ENCODE measurements at places on chromosomes 2 and 18.

- no peak for DNase-seq
Observed at GRCh38 chr2:200757399-200757798, 54.3 kb upstream of the BZW1 start.

DNA sequence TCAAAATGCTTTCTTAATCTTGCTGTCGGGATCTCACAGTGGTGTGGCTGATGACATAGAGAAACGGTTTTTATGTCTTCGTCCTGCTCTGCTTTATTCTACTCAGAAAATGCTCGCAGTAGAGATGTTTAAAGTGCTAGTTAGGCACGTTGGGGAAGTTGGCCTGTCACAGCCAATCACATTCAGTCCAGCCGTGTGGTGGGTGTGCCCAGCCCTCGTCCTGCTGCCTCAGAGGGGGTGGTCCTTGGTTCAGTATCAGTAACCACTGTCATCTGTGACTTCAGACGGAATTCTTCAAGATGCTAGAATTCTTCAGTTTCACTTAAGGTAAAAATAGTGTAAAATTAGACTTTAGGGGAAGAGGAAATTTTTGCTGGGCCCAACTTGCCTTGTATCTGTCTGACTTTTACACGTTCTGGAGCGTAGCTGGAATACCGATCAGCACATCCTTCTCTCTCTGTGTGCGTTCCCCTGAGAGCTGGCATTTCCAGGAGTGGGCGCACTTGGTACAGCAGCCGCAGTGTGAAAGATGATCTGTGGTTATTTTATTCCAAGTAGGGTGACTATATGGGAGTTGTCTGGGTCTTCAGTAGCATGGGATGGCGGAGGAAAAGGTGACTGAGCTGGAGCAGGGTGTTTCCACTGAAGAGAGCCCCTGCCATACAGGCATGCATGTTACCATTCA lies 18.5 kb downstream of the TRAF3IP1 start:
- no peak for DNase-seq

DNA sequence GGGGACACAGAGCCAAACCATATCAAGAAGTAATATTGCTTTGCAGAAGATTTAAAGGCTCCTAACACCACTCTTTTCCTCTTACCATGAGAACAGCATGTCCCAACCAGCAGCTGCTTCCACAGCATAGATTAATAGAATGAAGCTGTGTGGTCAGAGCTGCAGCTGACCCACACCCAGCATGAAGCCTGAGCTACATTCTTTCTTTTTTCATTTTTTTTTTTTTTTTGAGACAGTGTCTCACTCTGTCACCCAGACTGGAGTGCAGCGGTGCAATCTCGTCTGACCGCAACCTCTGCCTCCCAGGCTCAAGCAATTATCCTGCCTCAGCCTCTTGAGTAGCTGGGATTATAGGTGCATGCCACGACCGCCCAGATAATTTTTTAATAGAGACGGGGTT lies 289.8 kb downstream of the RAD51AP2 start:
- no peak for DNase-seq

- no peak for DNase-seq
Observed at GRCh38 chr2:109135359-109136197, 6.6 kb downstream of the SH3RF3 start.

DNA sequence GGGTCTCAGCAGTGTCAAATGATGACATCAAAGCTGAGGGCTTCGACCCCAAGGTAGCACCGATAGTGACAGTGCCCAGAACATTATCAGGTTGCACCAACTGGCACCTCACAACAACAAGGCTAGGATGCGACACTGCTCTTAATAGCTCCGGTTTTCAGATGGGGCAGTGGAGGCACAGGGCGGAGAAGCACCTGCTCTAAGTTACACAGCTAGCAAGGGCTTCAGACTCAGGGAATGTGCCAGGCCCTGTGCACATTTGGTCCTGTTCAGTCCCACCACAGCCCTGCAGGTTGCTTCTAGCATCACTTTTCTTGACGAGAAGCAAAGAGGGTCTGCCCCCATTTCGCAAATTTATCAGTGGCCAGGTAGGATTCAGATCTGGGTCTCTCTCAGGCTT lies 74.1 kb downstream of the DGKD start:
- DNase-seq, result no peak

GRCh38 chr2:175926272-175926671 lies 75.8 kb downstream of the LNPK start:
- DNase-seq, result no peak

DNA sequence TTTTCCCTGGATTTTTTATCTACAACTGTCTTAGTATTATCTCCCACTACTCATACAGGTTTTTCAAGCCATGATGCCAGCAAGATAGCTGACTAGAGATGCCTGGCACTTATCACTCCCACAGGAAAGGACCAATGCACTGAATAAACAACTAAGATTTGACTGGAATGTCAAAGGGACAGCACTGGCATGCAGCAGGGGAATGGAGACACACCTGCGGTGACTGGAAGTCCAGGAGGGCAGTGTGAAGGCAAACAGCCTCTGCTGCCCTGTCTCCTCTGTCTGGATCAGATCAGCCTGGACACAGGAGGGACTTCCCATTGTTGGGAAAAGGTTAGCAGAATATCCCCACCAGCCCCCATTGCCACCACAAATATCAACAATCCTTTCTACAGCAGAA lies 85.1 kb downstream of the TMEM237 start:
- no peak for DNase-seq

- DNase-seq, result no peak
Observed at GRCh38 chr2:12430407-12431133, 286.2 kb upstream of the TRIB2 start.

DNA sequence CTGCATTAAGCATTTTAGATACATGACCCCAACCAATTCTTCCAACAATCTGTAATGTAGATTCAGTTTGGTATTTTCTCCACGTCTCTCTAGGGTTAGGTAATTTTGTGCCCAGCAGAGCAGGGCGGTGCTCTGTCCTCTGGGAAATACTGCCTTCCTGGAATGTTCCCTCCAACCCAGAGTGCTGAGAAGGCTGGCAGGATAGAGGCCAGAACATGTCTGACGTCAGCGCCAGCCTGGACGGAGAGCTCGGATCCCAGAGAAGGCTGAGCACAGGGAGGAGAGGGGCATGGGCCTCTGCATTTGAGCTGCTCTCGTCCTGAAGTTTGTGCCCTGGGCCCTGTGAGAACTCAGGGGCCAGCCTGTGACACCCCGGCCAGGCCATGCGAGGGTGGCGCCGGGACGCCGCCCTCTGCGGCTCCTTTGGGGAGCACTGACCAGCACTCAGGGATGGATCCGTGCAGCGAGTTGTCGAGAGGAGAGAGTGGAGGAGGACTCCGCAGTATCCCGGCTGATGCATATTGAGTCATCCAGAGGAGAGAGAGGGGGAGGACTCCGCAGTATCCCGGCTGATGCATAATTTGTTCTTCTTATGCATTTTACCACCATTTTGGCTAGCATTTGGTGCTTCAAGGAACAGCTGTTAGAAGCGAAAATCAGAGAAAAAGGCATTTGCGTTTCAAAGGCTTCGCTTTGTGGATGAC lies 80.0 kb upstream of the PXDN start:
- DNase-seq, result no peak

- no peak for DNase-seq
Observed at GRCh38 chr2:239583879-239584859, 183.3 kb upstream of the HDAC4 start.

- DNase-seq, result no peak
Observed at GRCh38 chr2:237391140-237391539, 22.8 kb downstream of the COL6A3 start.

GRCh38 chr18:75204732-75205513 lies 4.0 kb downstream of the PTGR3 start:
- DNase-seq, result no peak

DNA sequence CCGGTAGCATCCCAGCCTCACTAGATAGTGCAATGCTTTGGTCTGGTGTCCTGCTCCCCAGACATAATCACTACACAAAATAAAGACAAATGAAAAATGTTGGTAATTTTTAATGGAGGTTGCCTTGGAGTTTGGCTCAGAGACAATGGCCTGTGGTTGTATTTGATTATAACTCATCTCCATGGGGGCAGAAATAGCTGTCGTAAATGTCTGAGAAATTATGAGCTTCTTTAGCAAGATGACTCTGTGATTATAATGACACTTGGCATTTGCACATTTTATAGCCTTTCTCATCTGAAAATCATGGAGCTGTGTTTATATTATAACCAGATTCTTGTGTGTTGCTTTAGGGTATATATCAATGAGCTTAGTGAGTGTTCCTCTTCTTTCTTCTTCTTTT lies 1779.7 kb upstream of the CELF4 start:
- no peak for DNase-seq

GRCh38 chr2:10841547-10842219 lies 29.1 kb upstream of the PDIA6 start:
- DNase-seq, result no peak
